ENCODE measurements at places on chromosomes 11 and 22.

DNA sequence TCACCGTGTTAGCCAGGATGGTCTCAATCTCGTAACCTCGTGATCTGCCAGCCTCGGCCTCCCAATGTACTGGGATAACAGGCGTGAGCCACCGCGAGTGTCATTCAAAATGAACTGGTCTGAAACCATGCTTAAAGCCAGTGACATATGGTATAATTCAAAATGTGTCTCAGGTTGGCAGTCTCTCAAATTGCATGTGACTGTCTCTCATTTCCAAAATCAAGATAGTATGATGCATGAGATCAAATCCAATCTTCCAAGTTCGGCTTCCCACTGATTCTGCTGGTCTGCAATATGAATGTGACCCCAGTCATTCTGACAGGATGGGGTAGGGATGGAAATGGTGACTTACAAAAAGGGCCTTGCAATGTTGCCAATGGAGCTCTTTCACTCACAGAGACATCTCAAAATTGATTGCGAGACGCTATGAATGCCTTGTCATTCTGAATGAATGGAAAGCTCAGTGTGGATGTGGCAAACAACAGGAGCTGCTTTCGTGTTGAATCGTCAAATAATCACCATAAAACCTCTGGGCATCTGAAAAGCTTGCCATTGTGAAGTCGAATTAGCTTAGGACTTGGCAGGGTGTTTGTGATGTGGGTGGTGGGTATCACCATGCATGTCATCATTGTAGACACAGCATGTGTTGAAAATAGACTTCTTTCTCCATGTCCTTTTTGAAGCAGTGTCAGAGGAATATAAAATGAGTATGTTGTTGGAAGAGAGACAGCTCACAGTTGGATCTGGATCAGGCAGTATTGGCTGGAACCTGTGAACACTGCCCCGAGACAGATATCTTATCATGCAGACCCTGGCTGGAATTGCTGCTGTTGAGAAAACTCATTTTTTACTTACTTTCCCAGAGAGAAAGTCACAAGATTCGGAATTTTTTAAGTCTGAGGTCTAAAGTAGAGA lies 12.2 kb downstream of the SLN start:
- no peak for DNase-seq

- no peak for DNase-seq
Observed at GRCh38 chr22:45580726-45581381, 78.2 kb downstream of the FBLN1 start.

GRCh38 chr11:46362156-46363030 lies 15.1 kb downstream of the DGKZ start:
- no peak for DNase-seq

GRCh38 chr11:80383655-80384054 lies 942.8 kb upstream of the TENM4 start:
- DNase-seq, result no peak

DNA sequence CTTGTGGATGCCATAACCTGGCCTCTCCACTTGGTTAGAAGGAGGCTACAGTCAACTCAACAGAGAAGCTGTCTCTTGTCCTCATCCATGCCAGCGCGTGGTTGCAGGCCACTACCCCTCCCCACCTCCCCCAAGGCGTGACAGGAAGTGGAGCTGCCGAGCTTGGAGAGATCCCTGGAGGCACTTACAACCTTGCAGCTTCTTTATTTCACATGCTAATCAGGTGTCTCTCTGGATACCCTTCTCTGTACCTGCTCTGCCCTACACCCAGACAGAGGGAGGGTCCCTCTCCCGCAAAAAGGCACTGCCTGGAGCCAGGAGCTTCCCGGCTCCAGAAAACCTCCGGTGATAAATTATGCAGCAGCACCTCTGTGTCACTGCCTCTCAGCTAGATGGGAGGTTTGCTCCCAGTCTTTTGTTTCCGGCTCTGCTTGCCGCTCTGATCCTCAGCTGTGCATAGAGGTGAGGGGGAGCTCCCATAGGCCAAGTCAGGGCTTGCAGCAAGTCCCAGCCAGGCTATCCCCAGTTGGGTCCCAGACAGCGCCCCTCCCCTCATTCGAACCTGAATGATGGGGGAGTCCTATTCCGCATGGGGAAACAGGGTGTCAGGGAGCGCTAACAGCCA lies 5.7 kb downstream of the LRP4 start:
- no peak for DNase-seq

DNA sequence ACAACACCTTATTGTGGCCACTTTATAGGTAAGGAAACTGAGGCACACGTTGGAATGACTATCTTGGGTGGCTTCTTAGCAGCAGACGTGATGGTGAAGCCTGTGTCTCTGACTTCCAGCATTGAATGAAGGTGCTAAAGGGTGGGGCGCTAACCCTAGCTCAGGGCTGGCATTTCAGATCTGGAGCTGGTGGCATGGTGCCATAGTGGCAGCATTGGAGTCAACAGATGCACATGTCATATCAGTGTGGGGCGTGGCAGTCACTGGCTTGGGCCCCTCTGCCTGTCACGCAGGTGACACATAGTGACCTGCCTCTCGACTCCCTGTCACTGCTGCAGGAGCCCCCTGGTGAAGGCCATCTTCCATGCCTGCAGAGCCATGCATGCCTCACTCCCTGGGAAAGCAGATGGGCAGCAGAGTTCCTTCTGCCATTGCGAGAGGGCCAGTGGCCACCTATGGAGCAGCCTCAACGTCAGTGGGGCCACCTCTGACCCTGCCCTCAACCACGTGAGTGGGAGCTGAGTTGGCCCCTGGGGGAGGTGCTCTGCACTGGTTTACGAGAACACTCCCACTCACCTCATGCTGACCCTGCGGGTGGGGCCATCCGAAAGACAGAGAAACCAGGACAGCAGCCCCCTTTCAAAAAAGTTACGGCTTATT lies 14.8 kb downstream of the SHISA8 start:
- DNase-seq, result no peak

DNA sequence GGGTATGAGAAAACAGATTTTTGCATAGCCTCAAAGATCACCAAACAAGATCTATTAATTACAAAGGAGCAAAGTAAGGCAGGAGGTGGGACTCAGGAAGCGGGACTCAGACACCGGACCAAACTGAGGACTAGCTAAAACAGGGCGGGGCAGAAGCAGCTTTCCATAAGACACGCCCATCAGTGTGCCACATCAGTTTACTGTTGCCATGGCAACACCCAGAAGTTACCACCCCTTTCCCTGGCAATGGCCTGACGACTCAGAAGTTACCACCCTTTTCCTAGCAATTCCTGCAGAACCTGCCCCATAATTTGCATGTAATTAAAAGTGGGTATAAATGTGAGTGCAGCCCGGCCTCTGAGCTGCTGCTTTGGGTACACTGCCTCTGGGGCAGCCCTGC lies 173.9 kb downstream of the SHANK2 start:
- no peak for DNase-seq

DNA sequence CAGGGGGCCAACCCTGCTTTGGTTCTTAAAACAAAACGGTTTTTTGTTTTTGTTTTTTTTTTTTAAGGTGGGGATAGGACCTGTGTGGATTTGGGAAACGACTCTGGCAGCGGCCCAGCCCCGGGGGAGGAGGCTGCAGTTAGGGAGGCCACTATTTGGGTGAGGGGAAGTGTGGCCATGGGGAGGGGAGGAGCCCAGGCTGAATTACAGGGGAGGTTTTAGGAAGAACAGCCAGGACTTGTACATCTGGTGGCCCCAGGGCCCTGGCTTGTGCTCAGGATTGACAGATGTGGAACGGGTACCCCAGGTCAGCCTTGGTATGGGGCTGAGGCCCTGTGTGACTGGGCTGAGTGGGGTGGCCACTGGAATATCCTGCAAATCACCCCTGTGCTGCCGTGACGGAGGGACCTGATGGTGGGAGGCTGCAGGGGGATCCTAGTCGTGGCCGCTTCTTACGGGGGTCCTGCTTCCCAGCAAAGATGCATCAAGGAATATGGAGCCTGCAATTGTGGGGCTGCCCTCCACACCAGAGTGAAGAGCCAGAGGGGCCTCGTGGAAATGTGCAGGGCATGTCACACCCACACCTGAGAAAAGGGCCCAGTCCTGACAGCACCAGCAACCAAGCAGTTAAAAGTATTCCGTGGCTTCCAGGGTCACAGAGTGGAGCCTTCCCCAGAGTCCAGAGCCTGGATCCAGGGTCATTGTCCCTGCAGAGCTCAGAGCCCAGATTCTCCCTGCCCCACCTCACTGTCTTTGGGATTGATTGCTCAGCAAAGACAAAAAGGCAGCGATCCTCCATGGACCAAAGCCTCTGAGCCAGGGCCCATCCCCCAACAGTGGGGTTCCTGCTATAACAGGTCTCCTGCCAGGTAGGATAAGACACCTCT lies 55.2 kb upstream of the WNT7B start:
- DNase-seq, result no peak

DNA sequence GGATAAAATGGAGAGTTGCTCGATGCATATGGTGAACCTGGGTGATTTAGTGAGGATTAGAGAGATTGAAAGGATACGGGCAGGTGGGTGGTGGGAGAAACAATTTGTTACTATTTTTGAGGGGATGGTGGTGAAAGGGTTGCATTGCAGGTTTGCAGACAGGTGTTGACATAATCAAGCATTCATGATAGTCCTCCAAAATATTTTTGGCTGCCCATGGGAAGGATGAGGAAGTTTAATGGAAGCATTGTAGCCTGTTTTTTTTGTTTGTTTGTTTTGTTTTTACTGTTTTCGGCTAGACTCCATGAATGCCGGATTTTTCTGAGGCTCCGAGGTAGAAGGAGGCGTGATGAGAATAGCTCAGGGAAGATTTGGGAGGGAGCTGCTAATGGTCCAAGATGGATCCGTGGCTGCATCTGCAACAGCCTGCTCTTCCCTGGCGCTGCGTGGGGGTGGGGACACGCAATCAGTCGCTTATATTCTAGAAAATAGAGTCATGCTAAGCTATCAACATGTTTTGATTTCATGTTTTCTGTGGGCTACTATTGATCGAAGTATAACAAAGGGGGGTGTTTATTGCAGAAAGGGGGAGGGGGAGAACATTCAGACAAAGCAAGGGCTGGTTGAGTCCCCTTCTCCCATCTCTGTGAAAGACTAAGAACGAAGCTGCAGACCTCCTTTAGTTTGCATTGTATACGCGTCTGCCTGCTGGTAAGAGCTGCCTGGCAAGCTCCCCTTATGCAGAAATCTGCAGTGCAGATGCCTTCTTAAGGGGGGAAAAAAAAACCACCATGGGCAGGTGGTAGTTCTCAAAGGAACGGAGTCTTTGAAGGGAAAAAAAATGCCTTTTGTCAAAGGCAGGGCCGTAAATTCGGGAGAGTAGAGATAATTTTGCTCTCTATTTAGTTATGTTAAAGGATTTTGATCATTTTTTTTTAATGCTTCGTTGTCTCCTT lies 1.0 kb downstream of the RTN3 start:
- DNase-seq, result no peak

DNA sequence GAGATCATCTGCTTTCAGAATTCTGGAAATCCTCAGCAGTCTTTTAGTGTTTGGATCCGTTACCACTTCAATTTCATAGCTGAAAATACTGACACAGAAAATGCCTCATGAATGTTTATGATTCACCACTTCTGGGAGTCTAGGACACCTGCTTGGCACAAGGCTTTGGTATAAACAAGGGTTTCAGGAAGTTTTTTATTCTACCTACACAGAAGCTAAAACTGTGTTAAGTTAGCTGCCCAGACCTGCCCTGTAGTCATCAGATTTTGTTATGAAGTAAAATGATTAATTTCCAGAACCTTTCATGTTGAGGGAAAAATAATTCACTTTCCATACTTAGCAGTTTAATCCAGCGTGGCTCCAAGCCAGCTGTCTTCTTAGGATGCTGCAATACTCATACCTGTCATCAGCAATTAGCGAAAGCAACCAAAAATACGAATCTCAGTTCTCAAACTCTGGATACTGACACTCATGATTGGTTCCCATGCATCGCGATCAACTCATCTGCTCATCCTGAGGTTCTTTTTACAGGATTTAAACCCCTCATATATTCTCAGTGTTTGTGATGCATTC lies 458.5 kb upstream of the CCDC90B start:
- DNase-seq, result no peak

DNA sequence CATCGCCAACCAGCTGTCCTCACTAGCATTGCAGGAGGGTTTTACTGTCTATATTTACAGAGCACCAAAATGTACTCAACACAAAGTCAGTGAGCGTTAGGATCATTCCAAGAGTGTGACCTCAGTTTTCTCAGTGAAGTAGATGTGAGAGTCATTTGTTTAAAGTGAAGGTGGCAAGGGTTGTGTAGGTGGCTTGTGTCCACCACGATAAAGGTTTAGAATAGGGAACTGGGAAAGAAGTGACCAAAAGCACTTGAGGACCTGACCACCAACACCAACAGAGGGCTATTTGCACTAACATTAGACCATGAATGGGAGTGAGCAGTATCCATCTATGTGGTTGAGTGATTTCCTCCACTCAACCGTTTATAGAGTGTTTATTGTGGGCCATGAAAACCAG lies 152.5 kb upstream of the POU2AF2 start:
- DNase-seq, result no peak

DNA sequence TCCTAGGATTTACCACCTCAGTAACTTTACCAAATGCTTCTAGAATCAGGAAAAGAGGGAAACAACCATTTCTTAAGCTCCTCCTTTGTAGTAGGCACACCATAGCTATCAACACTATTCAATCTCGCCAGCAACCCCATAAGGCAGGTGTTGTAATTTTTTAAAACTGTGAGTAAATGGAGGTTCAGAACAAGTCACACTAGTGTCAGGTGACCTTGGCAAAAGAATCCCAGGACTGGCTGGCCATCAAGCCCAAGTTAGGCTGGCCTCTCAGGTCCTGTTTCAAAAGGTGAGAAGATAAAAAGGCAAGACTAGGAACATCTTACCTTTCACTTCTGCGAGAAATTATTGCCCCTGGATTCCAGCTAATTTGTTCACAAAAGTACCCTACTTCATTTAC lies 713 bp downstream of the TOP3B start:
- no peak for DNase-seq

GRCh38 chr11:113675565-113675964 lies 30.5 kb downstream of the TMPRSS5 start:
- no peak for DNase-seq

DNA sequence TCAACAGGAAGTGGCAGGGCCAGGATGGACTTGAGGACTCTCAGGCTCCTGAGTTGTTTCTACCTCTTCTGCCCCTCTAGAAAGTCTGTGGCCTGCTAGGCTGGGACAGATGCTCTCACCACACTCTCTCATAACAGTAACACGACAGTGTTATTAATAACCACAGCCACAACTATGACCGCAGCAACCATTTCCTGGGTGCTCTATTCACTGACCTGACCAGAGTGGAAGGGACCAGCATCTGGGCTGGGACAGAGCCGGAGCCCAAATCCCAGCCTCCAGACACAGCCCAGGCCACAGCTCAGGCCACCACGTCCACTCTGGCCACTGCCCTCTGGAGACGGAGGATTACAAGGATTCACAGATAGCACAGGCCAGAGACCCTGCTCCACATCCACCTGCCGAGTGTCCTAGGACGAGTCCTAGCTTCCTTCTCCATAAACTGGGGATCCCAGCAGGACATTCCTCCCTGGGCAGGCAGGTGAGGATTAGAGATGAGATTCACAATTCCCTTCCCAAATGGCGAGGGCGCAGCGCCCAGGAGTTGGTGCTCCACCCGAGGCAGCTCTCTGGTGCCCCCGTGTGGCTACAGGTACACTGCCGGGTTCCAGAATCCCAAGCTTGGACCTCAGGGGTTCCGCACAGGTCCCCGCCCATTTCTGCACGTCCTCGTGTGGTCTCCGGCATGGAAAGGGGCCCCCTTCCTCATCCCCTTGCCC lies 7.1 kb downstream of the PNPLA5 start:
- no peak for DNase-seq
